ENCODE measurements at places on chromosomes 1 and 21.
A peak's percentile ranks its signal among the peaks of the same experiment; 100 is the strongest.

DNA sequence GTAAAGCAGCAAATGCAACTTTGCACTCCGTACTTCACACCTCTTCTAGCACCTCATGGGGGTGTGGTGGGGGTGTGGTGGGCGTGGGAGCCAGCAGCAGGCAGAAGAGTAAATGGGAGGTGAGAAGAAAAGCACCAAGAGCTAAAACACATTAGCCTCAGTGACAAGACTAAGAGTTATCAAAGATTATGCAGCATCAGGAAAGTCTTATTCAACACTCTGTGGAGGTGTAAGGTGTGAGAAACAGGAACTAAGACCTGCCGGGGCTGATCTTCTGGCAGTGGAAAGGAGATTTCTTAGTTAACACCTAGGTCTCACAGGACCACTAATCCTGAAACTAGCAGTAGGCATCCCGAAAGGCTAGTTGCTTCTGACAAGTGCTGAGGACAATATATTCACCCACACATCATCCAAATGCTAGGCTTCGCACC lies 9.9 kb downstream of the TGFBR3 start:
- DNase-seq: no peak
- H3K36me3 ChIP-seq: no peaks in the 10 kb centered on the region
- H3K27ac ChIP-seq: no peak overlapping the region
- H3K4me1 ChIP-seq: peaks cover 12% of the 10 kb centered on the region
- H3K4me3 ChIP-seq: no peak overlapping the region

GRCh38 chr1:19940486-19941205 lies 17.2 kb upstream of the PLA2G2E start:
- peaks cover 12% of the 10 kb centered on the region for H3K27me3 ChIP-seq
- H3K36me3 ChIP-seq: no peaks in the 10 kb centered on the region

DNA sequence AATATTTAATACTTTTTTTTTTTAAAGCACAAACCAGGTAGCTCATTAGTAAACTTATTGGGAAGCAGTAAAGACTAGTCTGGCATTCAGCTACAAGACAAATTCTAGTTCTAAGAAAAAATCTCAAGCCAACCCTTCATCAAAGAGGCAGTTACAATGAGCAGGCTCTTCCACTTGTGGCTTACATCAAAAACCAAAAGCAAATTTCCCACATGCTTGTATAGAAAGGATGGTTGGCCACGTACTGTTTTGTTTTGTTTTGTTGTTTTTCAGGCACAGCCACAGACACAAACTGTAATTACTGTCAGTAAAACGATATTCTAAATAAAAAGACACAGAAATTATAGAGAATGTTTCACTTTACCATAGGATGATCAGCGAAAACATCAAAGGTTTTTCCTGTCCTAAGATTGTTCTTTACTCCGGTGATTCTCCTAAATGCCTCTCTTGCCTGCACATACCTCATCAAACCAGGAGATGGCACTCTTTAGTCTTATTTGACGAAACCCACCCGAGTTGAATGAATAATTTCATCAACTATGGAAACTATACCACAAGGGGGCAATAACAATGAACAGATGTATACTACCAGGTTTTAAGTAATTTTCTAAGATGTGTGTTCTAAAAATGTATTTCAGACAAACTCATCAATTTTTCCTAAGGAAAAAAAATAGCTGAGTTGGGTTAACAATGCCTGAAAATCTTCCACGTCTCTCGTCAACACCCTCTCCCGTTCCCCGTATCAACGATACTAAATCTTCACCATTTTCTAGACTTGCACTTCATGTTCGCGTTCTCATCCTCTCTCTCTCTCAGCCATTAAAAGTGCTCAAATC lies 26.9 kb downstream of the RPL5 start:
- DNase-seq: peak; percentile 51
- no peaks in the 10 kb centered on the region for H3K27me3 ChIP-seq
- no peak overlapping the region for H3K4me3 ChIP-seq
- H3K27ac ChIP-seq: no peak overlapping the region

DNA sequence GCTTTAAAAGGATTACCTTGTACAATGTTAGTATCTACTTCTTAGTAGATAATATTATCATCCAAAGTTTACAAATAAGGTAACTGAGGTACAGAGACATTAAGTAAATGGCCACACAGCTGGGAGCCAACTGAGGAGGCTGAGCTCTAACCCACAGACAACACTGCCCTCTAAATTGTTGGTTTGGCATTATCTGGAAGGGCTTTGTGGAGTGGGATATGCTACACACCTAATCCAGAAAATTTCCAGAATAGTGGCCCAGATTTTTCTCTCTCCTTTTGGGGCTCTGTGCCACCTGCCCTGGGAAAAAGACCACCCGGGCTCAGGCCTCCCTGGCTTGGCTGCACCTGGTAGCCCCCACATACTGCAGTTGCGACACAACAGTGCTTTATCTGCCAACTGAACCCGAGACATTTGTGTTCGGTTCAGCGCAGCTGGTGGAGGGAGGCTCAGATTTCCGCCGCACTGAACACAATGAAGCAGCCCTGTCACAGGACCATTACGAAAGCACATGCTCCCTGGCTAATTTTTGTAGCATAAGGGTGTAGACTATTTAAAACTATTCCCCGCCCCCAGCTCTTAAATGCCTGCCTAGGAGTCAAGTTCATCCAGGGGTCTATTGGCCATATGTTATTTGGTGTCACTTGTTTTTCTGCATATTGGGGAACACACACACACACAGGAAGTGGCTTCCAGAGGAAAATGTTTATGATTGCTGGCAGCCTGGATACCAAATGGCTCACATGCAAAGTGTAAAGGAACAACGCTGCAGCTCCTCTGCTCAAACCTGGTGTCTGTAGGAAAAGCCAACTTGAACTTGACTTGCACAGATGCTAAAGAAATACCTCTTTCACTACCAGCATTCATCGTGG lies 92.3 kb upstream of the ESRRG start:
- peaks cover 12% of the 10 kb centered on the region for H3K4me1 ChIP-seq
- no peaks in the 10 kb centered on the region for H3K36me3 ChIP-seq
- H3K27ac ChIP-seq: no peak overlapping the region
- H3K4me3 ChIP-seq: no peak overlapping the region
- H3K27me3 ChIP-seq: no peaks in the 10 kb centered on the region

- H3K27ac ChIP-seq: no peak overlapping the region
- no peaks in the 10 kb centered on the region for H3K4me1 ChIP-seq
- H3K4me3 ChIP-seq: no peak overlapping the region
- no peaks in the 10 kb centered on the region for H3K27me3 ChIP-seq
- no peak for DNase-seq
These were observed 2128.9 kb downstream of the MRPL39 start for GRCh38 chr21:23478381-23478780.

DNA sequence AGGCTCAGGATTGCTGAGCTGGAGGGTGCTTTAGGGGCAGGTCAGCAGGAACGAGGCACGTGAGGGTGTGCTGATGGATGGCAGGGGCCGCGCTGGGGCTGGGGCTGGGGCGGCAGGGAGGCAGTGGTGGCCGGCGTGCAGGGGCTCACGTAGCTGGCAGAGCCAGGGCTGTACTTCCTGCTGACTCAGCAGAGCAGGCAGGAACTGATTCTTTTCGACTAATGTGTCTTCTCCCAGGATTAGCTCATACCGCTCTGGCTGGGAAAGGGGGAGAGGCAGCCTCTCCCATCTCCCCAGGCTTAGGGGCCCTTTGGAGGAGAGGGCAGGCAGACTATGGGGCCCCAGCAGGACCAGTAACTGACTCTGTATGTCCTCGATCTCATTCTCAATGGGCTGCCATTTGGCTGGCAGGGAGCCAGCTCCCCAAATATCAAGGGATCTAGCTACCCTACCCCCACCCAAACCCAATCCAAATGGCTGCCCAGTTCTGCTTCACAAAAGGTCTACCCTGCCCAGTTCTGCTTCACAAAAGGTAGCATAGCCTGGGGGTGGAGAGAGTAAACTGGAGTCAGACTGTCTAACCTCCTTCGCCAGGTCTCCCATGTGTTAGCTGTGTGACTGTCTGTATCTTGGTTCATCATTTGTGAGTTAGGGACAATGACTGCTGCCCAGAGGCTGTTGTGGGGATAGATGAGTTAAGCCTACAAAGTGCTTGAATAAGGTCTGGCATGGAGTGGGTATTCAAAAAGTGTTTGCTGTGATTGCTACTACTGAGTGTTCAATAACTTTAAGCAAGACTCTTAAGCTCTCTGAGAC lies 100.1 kb upstream of the SLC2A1 start:
- peak overlapping the region; percentile 14 for H3K27ac ChIP-seq
- H3K36me3 ChIP-seq: no peaks in the 10 kb centered on the region
- peaks cover 55% of the 10 kb centered on the region for H3K4me1 ChIP-seq
- DNase-seq: peak; percentile 53
- H3K4me3 ChIP-seq: peak overlapping the region; percentile 46

DNA sequence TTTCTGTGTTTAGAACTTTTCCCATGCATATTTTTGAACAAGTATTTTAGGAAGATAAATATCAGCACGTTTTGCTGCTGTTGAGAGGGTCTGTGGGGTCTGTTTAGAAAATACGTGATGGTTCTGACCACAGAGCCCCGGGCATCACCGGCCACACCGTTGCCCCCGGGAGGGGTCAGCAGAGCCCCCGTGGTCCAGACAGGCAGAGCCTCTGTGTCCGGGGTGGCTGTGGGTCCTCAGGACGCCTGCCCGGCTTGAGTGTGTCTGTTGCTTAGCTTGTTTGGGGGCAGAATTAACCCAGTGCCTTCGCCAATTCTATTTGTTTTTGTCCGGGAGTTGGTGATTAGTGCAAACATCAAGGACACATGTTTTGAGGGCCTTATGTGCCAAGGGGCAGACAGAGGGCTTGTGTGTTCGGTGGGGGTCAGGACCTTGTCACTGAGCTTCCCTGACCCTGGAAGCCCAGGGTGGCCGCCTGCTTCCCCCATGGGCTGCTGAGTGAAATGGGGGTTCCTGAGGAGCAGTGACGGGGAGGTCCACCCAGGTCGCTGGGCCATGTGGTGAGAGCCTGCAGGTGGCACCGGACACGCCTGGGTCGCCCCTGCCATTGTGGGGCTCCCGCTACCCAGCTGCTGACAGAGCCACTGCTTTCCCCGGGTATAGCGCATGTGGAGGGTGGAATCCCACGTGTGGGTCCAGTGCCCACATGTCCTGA lies 122.2 kb downstream of the SIK1 start:
- H3K36me3 ChIP-seq: no peaks in the 10 kb centered on the region
- DNase-seq: no peak
- H3K27me3 ChIP-seq: peaks cover 5% of the 10 kb centered on the region
- H3K27ac ChIP-seq: no peak overlapping the region
- peaks cover 51% of the 10 kb centered on the region for H3K4me1 ChIP-seq

GRCh38 chr1:177287270-177287669 lies 116.5 kb downstream of the BRINP2 start:
- H3K27me3 ChIP-seq: peaks cover 3% of the 10 kb centered on the region
- no peaks in the 10 kb centered on the region for H3K4me1 ChIP-seq
- no peak overlapping the region for H3K4me3 ChIP-seq
- DNase-seq: no peak
- no peaks in the 10 kb centered on the region for H3K36me3 ChIP-seq

DNA sequence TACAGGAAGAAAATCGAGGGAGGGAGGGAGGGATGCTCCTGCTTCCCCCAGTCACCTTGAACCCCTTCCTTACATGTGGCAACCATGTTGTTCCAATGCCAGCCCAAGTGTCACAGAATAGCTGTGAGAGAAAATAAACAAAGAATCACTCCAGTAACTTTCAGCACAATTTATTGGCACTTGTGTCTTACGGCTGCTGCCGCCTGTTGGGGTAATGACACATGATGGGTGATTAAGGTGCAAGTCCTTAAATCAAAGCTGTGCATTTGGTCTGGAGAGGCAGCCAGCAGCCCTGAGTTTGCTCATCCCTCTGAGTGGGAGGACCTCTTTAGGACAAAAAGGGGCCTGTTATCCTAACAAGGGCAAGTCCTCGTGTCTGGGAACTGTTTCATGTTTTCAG lies 377.7 kb downstream of the PCP4 start:
- H3K4me3 ChIP-seq: no peak overlapping the region
- peak; percentile 21 for DNase-seq
- peaks cover 42% of the 10 kb centered on the region for H3K4me1 ChIP-seq
- H3K27ac ChIP-seq: peak overlapping the region; percentile 75

DNA sequence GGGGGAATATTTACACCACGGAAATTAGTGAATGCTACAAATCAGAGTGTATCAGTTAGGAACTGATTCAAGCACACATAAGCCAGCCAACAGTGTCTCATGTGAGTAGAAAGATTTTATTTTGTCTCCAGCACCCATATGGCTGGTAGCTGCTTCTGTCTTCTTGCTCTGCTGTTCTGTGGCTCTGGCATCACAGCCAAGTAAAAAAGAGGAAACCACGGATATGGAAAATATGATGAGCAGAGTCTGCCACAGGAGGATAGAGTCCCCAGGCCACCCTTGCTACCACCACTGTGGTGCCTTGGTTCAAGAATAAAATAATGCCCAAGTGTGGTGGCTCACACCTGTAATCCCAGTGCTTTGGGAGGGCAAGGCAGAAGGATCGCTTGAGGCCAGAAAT lies 53.6 kb upstream of the SPOCD1 start:
- H3K36me3 ChIP-seq: peaks cover 5% of the 10 kb centered on the region
- H3K27me3 ChIP-seq: peaks cover 16% of the 10 kb centered on the region
- peaks cover 21% of the 10 kb centered on the region for H3K4me1 ChIP-seq
- no peak overlapping the region for H3K27ac ChIP-seq

- no peak overlapping the region for H3K4me3 ChIP-seq
- H3K27me3 ChIP-seq: peaks cover 15% of the 10 kb centered on the region
- no peaks in the 10 kb centered on the region for H3K36me3 ChIP-seq
These were observed 618.0 kb downstream of the NPHP4 start for GRCh38 chr1:5374192-5374591.

GRCh38 chr1:20100632-20101355 lies 18.5 kb downstream of the PLA2G2D start:
- H3K27ac ChIP-seq: no peak overlapping the region
- DNase-seq: peak; percentile 43
- H3K4me1 ChIP-seq: no peaks in the 10 kb centered on the region
- peaks cover 5% of the 10 kb centered on the region for H3K27me3 ChIP-seq
- no peaks in the 10 kb centered on the region for H3K36me3 ChIP-seq
- no peak overlapping the region for H3K4me3 ChIP-seq

DNA sequence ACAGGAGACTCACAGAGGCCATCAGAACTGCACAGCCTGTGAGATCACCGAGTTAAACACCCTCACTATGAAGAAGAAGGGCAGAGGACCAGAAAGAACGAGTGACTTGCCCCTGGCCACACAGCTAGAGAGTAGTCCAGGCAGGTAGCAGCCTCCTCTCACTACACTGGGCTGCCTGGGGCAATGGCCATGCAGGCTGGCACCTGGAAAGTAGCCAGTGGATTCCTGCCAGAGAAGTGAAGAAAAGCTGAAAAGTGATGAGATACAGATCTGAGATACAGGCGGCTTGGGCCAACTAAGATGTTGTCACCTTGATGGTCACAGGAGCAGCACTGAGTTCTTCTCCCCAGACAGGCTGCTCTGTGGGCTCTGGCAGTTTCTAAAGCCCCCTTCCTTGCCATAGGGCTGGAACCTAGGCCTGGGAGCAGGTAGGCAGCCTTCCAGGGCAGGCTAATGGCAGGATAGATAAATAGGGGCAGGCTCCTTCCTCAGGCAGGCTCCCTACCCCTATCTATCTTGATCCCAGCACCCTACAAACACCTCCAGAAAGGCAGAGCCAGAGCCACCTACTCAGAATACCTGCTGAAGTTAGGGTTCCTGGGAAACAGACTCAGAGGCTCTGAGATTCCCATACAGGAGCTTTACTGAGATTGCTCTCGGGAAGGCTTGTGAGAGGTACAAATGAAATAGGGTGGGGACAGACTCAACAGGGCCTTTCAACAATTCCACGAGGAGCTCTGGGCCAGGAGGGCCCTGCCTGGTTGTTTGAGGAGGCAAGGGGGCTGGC lies 106.3 kb downstream of the BEND5 start:
- no peak overlapping the region for H3K4me3 ChIP-seq
- H3K27me3 ChIP-seq: peaks cover 36% of the 10 kb centered on the region
- H3K36me3 ChIP-seq: no peaks in the 10 kb centered on the region
- no peak overlapping the region for H3K27ac ChIP-seq

All from nephron progenitor cell (in vitro differentiated cells).